Stimulated activated CD8-positive, alpha-beta memory T cell treated with anti-CD3 and anti-CD28 coated beads, Interleukin-15, amount 100 ng/mL, for 1 hour (primary cell): ENCODE measurements at places on chromosomes 4 and X.

GRCh38 chrX:47177079-47177478, 16.6 kb upstream of the UBA1 start:
- DNase-seq = no peak

DNA sequence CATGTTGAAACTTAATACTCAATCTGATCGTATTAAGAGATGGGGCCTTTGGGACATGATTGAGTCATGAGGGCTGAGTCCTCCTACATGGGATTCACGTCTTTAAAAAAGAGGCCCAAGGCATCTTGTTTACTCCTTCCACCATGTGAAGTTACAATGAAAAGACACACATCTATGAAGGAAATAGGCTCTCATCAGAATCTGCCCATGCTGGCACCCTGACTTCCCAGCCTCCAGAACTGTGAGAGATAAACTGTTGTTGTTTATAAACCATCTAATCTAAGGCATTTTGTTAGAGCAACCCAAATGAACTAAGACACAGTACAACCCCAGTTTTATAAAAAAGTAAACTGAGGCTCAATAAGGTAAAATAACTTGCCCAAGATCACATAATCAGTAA, 32.3 kb downstream of the PPP3CA start:
- no peak for DNase-seq

GRCh38 chrX:134753718-134754008, 95.4 kb upstream of the PLAC1 start:
- no peak for DNase-seq

GRCh38 chr4:173264684-173265185, 69.4 kb downstream of the HMGB2 start:
- DNase-seq = no peak

DNA sequence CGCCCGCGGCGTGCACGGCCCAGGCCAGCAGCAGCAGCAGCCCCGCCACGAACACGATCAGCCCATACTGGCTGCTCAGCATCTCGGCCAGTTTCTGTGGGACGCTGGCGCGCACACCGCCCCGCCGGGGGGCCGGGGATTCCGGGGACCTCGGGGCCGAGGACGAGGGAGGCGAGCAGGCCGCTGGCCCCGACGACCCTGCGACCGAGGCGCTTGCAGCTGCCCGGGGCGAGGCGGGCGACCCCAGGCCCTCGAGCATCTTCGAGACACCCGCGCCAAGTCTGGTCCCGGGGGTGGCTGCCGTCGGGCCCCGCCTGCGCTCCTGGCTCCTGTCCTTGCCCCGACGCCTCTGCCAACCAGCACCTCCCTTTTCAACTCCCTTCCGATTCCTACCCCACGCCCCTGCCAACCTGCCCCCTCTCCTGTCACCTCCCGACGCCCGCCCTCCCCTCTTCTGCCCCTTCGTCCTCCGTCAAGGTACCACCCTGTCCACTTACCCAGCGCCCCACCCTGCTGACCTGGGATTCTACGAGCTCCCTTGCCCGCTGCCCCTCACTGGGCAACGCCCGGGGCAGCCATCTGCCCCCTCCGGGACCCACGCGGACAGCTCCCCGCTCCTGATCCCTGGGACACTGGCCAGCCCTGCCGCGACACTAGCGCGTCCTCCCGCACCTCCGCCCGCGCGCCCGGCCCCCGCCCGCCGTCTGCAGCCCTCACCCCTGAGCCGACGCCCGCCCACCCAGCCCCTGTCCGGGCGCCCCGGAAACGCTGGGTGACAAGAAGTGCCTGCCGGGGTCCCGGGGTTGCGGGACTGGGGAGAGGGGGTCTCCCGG, at the start of gene OTOP1:
OTOP1 (minus strand) TSS at position 324 of the 833 bp plus-strand sequence; CDS start at position 259, 65 bp downstream.
- no peak for DNase-seq

DNA sequence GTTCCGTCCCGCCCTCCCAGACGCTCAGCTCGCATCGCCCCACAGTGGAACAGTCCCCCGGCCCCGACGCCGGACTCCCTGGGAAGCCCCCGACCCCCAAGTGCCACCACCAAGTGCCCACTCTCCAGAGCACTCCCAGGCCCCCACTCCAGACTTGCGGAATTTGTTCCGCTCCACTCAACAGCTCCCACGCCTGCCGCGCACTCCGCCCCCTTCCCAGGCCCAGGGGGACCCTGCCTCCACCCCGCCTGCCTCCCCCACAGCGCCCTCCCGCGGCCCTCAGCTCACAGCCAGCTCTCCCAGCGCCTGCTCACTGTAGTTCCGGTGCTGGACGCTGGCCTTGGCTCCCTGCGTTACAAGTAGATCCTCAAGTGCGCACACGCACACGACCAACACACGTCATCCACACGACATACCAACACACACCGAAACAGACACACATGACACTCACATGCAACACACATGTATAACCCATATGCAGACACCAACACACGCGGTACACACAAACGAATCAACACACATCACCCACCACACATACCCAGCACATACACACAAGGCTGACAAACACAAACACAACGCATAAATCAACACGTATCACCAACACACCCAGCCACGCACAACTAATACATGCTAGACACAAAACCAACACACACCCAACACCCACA, 8.0 kb downstream of the MSX1 start:
- DNase-seq = no peak
